ENCODE measurements at places on chromosomes 6 and 20. TPM values are rescaled to one million over a fixed set of nuclear protein-coding genes. Genes with fewer than 3 reads are reported as not detected.

The CEBPB gene
- 177 TPM for total RNA-seq

The PRIM2 gene
- 20.1 TPM for total RNA-seq

The SEL1L2 gene
- not detected for total RNA-seq

The ASIP gene
- 0.96 TPM for total RNA-seq

The TBXT gene
- not detected for total RNA-seq

The DPPA5 gene
- total RNA-seq, result not detected
